ENCODE measurements at places on chromosomes 16 and 17.

- no peak for DNase-seq
Measured at GRCh38 chr17:76371656-76372628, 12.5 kb upstream of the SPHK1 start.

GRCh38 chr17:35142467-35142796, 329 bp upstream of the NLE1 start:
- DNase-seq: no peak

- DNase-seq: no peak
Measured at GRCh38 chr17:57110579-57111325, 25.7 kb downstream of the AKAP1 start.

GRCh38 chr17:42354956-42355843, 33.0 kb downstream of the STAT3 start:
- no peak for DNase-seq

DNA sequence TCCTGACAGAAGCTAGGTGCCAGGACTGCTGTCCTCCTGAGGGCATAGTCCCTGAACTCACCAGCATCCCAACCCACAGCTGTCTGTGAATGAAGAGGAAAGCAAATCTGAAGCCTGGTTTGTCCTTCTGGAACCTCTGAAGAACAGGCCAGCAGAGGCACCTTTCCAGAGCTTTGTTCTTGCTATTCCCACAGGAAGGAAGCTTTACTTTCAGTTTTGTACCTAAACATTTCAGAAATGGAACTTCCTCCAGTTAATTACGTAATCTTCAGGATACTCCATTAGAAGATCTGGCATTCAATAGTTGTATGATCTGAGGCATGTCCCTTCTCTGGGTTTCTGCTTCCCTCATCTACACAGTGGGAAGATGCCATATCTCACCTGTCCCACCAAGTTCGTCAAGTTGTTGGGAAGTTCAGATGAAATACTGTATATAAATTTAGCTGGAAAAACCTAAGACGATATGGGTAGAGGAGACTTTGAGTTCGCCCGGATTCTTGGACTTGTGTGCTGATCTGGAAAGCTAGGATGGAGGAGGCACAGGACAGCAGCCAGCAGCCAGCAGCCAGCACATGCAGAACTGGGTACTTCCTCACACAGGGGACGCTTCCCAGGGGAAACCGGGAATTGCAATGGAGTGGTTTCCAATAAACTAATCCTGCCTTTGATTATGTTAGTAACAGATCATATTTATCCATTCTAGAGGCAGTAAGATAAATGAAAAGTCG, 22.4 kb downstream of the NXPH3 start:
- DNase-seq: no peak

- DNase-seq: peak; percentile 61
Measured at GRCh38 chr16:72876221-72876620, 171.7 kb downstream of the ZFHX3 start.

DNA sequence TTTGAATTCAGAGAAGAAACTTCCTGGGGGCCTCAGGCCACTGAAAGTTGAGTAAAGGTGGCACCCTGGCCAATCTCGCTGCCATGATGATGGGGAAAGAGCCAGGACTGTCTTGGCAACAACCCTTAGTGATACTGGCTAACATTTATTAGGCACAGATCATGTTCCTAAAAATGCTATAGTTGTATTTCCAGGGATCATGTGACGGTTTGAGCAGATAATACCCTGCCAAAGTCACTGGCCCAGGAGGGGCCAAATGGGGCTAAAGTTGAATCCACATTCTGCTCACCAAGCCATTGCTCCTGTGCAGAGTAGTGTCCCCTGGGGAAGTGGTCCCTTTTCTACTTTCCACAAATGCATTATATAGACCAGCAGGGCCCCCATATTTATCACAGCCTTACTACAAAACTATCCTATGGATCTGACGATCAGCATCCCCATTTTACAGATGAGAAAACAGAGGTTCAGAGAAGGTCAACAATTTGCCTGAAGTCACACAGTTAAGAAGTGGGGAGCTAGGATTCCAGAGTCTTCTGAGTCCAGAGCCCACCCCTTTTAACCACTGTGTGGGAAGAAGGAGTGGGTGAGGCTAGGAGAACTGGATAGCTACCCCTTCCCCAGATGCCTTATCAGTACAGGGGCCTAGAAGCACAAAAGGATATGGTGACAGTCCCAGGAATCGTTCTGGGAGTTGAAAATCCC, 300.0 kb upstream of the IRX3 start:
- DNase-seq: no peak

- no peak for DNase-seq
Measured at GRCh38 chr17:8048236-8048635, 9.4 kb downstream of the ALOX15B start.

- DNase-seq: no peak
Measured at GRCh38 chr17:17417718-17418181, 59.0 kb upstream of the MED9 start.

GRCh38 chr17:56173026-56173425, 19.8 kb downstream of the ANKFN1 start:
- DNase-seq: no peak

- DNase-seq: no peak
Measured at GRCh38 chr17:38435795-38436194, 7.5 kb downstream of the ARHGAP23 start.

DNA sequence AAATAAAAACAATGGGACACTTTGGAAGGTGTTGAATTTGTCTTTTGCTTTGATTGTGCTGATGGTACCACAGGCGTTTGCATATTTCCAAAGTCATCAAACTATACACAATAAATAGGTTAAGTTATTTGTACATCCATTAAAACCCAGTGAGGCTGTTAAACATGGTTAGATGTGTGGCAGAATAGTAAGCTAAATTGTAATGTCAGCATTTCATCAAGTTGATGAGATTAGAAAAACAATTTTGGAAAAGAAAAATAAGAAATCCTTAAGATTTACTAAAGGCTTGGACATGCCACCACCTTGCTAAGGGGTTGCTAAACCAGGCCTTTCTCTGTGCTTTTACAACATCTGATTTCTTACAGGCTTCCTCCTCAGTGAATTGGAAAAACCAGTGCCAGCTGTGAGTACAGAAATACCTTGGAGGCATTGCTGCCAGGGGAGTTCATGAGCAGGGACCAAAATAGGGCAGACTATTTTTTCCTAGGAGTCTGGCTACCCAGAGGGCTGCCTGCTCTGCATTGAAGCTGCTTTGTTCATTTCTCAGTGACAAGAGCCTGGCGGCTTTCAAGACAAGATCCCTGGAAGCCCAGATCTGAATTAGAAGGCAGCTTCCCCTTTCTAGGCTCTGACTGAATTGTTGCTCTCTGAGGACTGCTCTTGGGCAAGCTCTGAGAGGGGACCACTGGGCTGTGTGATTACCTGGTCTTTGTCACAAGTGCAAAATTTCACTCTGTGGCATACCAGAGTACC, 43.4 kb upstream of the CA10 start:
- DNase-seq: no peak

GRCh38 chr16:75927810-75928209, 201.5 kb upstream of the CPHXL start:
- no peak for DNase-seq

DNA sequence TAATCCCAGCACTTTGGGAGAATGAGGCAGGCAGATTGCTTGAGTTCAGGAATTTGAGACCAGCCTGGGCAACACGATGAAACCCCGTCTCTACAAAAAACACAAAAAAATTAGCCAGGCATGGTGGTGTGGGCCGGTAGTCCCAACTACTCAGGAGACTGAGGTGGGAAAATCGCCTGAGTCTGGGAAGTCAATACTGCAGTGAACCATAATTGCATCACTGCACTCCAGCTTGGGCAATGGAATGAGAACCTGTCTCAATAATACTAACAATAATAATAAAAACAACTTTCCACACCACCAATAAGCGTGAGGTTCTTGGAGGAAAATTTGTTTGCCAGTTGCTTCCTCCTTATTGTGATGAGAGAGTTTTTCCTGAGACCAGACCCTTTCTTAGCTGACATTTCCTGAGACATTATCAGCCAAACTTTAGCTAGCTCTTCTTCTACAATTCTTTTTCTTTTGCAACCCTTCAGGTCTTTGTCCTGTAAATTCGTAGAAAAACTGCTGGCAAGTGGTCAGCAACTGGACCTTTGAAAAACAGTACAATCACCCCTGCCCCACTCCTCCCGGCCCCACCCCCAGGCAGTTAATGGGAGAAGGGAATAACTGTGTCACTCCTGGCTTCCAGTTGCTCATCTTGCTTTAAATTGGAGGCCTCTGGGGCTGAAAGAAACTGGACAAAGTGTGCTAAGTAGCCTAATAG, 3.5 kb upstream of the EZH1 start:
- DNase-seq: no peak

GRCh38 chr17:7034955-7035590, 742 bp upstream of the SLC16A13 start:
- DNase-seq: no peak

DNA sequence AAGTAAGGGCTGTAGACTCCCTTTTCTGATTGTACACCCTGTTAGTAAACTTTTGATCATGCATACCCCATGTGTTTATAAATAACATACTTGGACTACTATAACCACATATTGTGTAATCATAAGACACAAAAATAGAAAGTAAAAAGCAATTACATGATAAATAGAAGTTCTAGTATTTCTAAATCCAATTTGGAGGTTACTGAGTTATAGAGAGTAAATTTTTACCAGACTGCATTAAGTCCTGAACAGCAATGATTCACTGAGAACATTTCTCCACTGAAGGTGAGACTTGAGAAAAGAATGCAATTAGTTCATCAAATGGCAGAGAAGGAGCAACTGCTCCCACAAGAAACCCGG, 7.7 kb upstream of the TBKBP1 start:
- DNase-seq: no peak

GRCh38 chr17:59776577-59776976, 69.1 kb downstream of the VMP1 start:
- DNase-seq: no peak

DNA sequence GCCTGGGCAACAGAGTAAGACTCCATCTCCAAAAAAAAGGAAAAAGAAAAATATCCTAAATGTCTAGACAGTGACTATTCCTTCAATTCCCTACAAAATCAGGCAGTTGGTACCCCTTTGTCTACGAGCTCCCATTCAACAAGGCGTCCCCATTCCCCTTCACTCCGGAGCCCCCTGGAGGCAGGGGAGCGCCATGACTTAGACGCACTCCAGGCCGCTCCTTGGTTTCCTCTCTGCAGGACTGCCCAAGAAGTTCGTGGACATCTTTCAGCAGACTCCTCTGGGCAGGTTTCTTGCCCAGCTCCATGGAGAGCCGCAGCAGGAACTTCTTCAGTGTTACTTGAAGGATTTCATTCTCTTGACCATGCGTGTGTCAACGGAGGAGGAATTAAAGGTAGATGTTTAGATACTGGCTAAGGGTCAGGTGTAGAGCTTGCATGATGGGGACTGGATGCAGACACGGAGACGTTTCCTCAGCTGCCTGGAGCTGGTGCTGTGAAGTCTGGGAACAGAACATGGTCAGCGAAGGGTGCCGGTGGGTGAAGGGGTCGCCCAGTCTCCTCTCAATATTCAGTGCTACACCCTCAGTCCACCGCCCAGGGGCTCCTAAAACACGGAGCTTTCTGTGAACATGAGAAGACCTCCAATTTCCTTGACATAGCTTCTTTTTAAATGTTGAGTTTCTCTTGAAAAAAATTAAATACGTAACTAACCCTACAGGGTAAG, 53.3 kb upstream of the ENDOV start:
- DNase-seq: no peak

GRCh38 chr17:79936641-79937381, 97.6 kb upstream of the CBX4 start:
- no peak for DNase-seq

DNA sequence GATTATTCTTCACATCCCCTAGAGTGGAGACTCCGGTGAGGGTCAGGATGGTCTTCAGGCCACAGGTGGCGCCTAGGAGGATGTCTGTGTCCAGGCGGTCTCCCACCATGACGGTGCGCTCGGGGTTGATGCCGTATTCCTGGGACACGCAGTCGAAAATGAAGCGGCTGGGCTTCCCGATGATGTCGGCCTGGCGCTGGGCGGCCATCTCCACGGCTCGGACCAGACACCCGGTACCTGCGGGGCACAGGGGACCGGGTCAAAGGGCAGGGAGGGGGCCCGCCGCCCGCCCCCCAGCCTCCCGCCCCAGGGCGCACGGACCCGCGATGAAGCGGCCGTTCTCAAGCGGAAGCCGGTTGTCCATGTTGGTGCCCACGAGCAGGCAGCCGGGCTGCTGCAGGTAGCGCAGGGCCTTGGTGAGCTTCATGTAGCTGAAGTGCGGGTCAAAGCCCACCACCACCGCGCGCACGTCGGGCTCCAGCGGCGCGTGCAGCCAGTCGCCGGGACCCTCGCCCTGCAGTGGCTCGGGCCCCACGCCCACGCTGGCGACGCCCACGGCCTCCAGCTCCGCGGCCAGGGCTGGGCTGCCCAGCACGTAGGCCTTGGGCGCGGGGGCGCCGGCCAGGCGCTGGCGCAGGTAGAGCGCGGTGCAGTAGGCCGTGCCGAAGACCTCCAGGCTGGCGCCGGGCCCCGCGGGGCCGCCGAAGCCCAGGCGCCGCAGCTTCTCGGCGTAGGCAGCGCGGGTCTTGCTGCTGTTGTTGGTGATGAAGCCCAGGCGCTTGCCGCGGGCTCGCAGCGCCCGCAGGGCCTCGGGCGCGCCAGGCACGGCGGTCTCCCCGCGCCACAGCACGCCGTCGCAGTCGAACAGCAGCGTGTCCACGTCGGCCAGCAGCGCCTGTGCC, 572 bp downstream of the PGP start:
- DNase-seq: no peak

DNA sequence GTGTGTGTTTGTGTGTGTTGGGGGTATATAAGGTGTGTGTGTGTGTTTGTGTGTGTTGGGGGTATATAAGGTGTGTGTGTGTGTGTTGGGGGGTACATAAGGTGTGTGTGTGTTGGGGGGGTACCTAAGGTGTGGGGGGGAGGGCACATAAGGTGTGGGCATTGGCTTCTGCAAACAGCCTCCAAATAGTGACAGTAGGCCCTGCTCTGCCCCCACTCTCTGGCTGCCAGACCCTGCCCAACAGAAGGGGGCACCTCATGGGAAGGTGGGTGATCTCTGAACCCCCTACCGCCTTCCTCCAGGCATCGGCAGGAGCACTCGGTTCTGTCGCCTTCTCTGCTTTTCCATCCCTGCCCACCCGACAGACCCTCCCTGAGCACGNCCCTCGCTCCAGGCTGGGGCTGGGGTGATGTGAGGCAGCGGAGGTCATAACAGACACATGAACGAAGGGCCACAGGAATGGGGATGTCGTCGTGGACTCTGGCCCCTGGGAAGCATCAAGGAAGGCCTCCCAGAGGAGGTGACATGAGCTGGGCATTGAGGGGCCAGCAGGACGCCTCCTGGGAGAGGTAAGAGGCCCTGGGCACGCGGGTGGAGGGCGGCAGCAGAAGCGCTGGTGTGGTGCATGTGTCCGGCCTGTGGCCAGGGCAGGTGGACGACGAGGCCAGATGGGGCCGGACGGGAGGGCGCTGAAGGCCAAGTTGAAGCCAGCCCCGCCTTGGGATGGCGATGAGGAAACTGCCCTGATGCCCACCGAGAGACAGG, 136.6 kb upstream of the RPH3AL start:
- DNase-seq: no peak

DNA sequence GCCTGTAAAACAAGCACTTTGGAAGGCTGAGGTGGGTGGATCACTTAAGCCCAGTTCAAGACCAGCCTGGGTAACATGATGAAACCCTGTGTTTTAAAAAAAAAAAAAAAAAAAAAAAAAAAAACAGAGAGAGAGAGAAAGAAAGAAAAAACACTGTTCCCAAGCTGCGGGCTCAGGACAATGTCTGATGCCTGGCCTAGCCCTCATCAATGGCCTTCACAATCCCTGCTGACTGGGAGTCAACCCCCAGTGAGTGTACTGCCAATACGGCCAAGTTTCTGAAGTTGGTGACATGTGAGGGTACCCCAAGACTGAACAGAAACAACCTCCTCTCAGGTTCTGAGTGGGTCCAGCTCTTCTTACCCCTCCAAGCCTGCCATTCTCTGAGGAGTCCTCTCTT, 116.5 kb downstream of the ZNF778 start:
- DNase-seq: no peak

GRCh38 chr16:13307851-13308250, 406.5 kb downstream of the SHISA9 start:
- DNase-seq: no peak
